ENCODE measurements at places on chromosomes 4 and X. TPM values are rescaled to one million over a fixed set of nuclear protein-coding genes. Genes with fewer than 3 reads are reported as not detected.

TSPAN6 gene
- total RNA-seq = 2.8 TPM

- no peak for DNase-seq
Observed at GRCh38 chr4:183912585-183912984, 7.5 kb downstream of the STOX2 start.

LDOC1 gene
- 5.3 TPM for total RNA-seq

DNA sequence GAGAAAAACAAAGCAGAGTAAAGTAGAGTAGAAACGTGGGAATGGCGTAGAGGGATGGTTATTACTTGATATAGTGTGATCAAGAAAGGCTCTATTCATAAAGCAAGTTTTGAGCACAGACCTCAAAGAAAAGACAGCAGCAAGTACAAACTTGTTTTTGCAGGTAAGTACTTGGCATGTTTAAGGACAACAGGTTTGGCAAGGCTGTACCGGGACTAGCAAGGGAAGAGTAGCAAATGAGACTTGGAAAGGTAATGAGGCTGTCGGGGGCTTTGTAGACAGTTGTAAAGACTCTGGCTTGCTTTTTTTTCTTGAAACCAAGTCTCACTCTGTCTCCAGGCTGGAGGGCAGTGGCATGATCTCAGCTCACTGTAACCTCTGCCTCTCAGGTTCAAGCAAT, 40.9 kb downstream of the NEK1 start:
- DNase-seq = no peak

GPM6B gene
- not detected for total RNA-seq

ASB12 gene
- 0.30 TPM for total RNA-seq

All from naive thymus-derived CD8-positive, alpha-beta T cell (primary cell).